NCI-H2029 (cell line): ENCODE measurements at places on chromosomes 7 and 10.
A peak's percentile ranks its signal among the peaks of the same experiment; 100 is the strongest.

DNA sequence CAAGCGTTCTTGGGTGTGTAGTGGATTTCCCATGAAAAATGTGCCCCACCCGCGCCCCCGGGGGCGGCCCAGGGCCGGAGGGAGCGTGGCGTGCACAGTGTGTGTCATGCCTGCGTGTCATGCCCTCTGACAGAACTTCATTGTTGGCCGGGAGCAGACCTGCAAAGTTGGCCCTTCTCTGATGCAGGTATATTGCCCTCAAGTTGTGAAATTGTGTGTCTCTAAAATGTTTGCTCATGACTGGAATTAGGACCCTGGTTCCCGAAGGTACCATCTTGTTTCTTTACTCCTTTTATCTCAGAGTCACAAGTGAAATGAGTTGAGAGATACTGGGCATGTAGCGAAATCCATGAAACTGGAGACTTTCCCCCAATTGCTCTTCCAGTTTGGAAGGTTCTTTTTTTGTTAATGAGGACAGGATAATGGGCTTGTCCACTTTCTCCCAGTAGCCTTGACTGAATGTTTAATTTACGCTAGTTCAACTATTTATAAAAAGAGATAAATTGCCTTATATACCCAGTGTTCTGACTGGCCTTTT lies 26.2 kb downstream of the ADK start:
- DNase-seq: no peak

GRCh38 chr7:27953361-27953760 lies 213.4 kb downstream of the TAX1BP1 start:
- DNase-seq: no peak

GRCh38 chr7:2402687-2403013 lies 761 bp upstream of the CHST12 start:
- no peak for DNase-seq

- no peak for DNase-seq
Measured at GRCh38 chr7:37916673-37917660, at the start of gene SFRP4. Gene SFRP4, minus strand, starts transcription at chr7:37916817. Its CDS starts 280 bp downstream, at chr7:37916537.

- DNase-seq: no peak
Measured at GRCh38 chr7:1123715-1124114, 35.8 kb downstream of the GPER1 start.

- DNase-seq: no peak
Measured at GRCh38 chr7:140977741-140978140, 37.0 kb downstream of the MRPS33 start.

DNA sequence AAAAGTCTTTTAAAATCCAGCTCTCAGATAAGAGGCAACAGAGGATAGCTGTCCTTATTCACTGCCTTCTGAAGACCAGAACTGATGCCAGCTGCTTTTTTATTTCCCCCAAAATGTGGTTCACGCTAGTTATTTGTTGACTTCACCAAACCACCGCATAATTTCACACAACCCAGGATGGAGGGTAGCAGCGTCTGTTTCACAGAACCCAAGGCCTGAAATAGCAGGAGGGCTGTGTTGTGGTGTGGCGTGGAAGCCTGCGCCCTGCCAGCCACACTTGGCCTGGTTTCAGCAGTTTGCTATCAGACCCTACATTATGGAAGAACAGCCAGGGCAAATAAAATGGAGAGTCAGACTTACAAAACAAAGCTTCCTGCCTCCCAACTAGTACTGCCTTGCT lies 155.4 kb downstream of the DYNC1I1 start:
- peak; percentile 35 for DNase-seq

DNA sequence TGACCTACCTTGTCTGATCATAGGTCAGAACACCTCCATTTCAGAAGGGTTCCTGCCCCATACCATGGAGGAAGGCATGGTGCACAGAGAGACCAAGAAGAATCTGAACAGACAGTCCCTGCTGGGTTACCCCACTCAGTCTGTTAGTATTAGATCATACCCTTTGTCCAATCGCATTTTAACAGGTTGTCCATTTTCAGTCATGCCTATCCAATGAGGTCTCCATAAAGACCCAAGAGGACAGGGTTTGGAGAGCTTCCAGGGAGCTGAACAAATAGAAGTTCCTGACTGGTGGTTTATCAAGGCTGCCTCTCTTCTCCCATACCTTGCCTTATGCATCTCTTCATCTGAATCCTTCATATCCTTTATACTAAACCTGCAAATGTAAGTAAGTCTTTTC lies 21.2 kb upstream of the SLC16A12 start:
- DNase-seq: peak; percentile 9

DNA sequence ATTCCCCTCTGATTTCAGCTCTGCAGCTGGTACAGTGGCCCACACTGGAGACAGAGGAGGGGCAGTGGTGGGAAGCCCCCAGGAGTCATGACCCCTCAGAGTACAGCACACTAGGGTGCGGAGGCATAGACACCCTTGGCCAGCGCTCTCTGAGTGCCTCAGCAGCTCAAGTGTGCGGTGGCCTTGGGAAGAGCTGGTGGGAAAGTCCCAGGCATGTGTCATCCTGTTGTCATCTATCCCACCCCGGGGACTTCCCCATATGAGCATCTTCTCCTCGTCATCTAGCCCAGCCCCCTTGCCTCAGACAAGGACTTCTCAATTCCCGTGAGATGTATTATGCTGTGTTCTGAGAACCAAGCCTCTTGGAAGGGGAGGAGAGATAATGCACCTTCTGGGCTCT lies 15.6 kb upstream of the PPIF start:
- no peak for DNase-seq

DNA sequence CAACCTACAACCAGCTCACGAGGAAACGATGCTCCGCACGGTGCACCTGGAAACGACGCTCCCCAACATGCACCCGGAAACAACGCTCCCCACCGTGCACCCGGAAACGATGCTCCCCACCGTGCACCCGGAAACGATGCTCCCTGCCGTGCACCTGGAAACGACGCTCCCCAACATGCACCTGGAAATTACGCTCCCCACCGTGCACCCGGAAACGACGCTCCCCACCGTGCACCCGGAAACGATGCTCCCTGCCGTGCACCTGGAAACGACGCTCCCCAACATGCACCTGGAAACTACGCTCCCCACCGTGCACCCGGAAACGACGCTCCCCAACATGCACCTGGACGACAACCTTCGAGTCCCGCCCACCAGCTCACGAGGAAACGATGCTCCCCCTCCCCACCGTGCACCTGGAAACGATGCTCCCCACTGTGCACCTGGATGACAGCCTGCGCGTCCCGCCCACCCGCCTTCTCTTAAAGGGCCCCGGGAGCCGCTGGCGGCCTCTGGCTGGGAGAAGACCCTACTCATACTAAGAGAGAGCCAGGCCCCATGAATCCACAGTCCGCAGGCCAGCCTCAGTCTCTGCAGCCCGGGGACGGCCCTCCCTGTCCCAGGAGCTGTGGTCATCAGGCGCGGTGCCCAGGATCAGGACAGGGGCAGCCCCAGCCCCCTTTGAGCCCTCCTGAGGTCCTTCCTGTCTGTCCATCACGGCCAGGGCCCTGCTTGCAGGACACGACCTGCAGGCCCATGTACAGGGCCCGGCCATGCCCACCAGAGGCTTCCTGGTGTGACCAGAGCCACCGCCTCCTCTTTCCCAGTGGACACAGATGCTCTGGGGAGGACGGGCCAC lies 98.3 kb downstream of the PDGFA start:
- DNase-seq: no peak

DNA sequence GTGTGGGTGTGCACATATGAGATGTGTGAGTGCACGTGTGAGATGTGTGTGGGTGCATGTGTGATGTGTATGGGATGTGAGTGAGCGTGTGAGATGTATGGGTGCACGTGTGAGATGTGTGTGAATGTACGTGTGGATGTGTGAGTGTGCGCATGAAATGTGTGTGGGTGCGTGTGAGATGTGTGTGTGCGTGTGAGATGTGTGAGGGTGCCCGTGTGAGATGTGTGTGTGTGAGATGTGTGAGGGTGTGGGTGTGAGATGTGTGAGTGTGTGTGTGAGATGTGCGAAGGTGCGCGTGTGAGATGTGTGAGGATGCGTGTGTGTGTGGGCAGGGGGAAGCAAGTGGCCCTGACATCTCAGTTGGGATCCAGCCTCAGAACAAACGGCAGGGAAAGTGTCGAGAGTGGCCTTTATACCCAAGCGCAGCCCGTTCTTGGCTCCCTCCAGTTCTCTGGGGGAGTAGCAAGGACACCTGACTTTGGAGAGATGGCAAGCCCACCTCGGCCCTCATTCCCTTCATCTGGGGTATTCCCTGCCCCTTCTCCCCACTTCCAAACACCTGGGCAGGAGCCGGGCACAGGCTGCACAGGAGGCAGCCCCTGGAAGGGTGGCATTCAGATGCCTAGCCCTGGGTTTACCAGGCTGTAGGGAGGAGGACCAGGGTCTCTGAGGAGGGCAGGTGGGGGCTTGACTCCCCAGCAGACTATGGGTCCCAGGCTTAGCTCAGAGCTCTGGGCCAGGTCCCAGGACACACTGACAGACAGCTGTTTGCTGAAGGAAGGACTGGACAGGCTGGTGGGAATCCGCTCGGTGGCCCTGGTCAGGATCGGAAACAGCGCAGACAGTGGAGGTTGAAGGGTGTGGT lies 31.6 kb downstream of the PPIF start:
- DNase-seq: no peak

DNA sequence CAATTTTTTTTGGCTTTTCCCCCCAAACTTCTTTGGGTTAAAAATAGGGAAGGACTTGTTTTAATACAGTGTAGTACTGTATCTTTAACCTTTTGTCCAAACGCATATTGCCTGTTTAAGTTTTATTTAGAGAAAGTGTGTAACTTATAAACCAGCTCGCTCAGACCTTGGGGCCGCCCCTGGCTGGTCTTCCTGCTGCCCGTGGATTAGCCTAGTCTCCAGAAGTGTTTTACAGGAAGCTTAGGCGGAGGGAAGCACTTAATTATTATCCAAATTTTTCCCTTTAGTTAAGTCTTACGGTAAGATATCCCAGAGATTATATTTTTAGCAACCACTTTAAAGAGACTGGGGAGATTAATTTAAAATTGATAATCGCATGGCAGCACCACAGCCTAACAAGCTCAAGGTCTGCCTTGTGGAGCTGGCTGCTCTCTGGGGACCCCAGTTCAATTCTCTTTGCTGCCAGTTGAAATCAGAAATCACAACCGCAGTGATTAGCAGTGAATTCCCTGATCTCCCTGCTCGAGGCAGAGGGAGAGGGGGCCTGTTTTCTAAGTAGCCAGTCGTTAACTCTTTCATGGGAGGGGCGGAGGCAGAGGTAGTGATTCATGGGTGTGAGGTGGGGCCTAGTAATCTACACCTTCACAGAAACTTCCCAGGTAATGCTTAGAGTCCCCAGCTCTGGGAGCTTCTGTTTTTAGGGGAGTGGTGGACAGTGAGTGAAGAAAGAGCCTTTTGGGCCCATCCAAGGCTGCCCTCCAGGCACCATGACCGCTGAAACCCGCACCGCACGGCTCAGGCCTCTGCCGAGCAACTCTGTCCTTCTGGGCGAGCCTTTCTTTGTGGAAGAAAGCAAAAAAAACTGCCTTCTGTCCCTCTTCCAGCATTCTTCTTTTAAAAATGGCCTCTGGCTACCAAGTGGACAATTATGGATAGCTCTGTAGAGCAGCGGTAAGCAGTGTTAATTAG lies 548.7 kb upstream of the GALNT17 start:
- DNase-seq: no peak

GRCh38 chr10:58993480-58994221 lies 182.8 kb upstream of the PHYHIPL start:
- DNase-seq: no peak

DNA sequence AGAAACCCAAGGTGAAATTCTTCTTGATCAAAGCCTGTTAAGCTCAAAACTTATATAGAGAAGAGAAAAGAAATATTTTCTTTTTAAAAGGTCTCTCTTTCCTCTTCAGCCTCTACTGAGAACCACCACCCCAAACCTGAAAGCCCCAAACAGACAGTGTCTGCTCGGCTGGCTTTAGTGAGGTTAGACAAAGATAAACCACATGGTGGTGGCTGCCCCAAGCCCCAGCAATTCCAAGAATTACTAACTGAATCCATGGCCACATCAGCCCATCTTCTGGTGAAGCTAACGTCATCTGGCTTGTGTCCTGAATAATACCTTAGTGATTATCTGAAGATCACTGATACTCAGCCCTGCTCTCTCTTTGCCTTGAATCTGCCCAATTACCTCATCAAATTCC lies 275.0 kb downstream of the ELMO1 start:
- DNase-seq: no peak

DNA sequence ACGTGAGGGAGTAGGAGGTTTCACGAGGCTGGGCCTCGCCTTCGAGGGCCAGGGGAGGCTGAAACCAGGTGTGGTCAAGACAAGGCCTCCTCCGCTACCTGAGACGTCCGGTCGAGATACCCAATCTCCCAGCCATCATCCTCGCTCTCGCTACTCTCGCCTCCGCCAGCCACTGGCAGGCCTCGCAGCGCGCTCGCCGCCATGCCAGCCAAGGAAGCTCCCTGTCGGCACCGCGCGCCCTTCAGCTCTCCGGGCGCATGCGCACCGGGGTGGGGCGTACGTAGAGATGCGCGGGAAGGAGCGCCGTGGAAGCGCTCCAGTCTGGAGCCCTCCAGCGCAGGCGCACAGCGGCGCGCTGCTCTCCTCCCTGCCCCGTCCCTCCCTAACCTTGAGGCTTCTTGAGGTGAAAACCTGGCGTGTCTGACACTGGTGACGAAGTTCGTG lies at the start of gene ASZ1:
Gene ASZ1 (minus strand): TSS at position 236 of the 444 bp plus-strand sequence. CDS start 33 bp downstream, at position 203.
- no peak for DNase-seq

DNA sequence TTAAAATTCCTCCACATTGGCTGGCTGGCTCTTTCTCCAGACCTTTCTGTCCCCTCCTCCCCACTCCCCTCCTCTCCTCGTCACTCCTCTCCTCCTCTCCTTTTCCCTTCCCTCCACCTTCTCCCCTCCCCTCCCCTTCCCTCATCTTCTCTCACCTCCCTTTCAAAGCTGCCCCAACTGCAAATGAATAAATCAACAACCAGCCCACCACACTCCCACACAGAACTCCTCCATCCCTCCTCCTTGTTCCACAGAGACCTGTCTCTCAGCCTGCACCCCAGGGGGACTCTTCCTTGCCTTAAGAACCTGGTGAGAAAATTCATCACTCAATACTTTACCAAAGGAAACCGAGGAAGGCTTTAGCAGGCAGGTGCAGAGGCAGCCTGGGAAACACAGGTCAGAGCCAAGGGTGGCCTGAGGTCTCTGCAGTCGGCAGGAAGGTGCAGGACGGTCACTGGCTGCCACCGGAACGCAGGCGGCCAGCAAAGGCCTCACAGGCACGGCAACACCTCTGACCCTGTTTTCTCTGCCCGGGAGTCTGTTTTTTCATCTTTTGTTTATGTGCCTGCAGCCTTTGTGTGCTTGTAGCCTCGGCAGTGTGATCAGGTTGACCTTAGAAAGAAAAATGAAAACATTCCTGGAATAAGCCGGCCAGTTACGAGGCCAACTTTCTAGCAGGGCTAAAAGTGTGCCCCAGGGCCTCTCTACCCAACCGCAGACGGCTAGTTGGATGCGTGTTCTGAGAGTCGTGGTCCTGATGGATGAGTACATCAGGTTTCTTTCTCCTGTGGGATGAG lies 207.6 kb upstream of the KLF6 start:
- DNase-seq: no peak

DNA sequence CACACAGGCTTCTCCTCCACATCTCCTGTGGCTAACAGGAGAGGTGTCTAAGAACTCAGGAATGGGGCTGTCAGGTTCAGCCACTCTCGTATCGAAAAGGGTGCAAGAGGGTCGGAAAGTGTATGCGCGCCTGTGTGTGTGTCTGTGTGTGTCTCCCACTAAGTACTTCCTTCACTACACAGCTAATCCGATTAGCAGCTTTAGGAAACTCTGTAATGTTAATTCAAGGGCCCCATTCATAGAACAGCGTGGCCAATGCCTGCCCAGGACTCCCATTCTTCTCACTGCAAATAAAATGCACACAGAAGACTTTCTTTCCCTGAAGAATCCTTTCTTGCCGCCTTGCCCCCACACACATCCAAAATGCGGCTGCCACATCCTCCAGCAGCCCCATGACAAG lies 39.9 kb downstream of the TLL2 start:
- DNase-seq: no peak
